T-helper 22 cell (primary cell): ENCODE measurements at places on chromosomes 1 and 21.

- no peak for DNase-seq
Observed at GRCh38 chr1:168121401-168122011, 15.2 kb downstream of the GPR161 start.

DNA sequence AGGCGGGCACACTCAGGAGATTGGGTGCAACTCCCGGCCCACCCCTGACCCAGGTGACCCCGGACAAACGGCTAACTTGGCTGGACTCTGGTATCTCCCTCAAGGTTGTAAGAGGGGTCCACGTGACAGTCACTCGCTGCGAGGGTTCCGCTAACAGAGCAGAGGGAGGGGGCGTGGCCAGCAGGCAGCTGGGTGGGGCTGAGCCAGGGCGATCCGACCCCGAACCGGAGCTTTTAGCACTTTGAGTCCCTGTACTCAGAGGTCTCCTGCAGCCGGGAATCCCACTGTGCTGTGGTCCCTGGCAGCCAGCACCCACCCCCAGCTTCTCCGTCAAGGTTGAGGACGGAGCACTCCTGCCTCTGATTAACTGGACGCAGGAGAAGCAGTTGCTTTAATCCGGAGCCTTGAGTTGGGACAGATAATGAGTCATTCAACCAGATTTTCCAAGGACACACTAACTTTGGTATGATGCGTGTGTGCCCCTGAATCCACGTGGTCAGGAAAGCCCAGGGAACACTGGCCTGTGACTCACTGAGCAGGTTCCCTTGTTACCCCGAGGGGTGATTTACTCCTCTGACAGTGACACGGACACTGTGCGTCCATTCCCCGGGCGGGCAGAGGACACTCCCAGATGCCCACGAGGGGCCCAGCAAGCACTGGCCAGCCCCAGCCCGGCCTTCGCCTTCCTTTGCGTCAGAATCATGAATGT, 16.8 kb downstream of the TRPM2 start:
- DNase-seq = no peak

GRCh38 chr1:21322681-21323016, 32.4 kb upstream of the ECE1 start:
- DNase-seq = no peak

DNA sequence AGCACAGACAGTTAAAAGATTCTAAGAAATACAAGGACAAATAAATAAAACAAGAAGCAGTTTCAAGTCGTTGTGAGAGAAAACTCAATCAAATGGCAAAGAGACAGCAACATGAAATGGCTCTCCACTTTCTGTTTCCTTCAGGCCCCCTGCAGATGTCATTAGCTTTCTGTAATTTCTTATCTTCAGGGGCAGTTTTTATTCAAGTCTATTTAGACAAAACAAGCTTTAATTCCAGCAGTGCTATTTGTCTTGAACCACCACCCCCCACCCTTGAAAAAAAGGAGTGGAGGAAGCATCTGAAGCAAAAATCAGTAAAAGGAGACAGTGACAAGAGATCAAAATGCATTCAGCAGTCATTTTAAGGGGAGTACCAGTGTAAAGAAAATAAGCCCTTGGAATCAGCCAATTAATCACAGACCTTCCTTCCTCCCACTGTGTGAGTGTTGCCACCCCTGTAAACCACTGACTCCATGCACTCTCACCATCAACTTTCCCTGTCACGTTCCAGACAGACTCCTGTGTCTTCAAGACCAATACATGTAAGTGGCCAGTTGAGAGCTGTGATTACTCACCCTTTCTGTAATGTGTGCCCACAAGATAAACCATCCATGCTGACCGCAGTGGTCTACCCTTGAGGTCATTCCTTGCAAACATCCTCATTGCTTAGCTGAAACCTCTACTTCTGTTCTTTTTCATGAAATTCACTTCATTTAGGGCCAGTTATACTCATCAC, 136.1 kb upstream of the HOOK1 start:
- DNase-seq = no peak

- no peak for DNase-seq
Observed at GRCh38 chr1:186476264-186477040, 15.5 kb upstream of the PDC start.

GRCh38 chr21:19603011-19603593, 1199.5 kb upstream of the TMPRSS15 start:
- DNase-seq = no peak

DNA sequence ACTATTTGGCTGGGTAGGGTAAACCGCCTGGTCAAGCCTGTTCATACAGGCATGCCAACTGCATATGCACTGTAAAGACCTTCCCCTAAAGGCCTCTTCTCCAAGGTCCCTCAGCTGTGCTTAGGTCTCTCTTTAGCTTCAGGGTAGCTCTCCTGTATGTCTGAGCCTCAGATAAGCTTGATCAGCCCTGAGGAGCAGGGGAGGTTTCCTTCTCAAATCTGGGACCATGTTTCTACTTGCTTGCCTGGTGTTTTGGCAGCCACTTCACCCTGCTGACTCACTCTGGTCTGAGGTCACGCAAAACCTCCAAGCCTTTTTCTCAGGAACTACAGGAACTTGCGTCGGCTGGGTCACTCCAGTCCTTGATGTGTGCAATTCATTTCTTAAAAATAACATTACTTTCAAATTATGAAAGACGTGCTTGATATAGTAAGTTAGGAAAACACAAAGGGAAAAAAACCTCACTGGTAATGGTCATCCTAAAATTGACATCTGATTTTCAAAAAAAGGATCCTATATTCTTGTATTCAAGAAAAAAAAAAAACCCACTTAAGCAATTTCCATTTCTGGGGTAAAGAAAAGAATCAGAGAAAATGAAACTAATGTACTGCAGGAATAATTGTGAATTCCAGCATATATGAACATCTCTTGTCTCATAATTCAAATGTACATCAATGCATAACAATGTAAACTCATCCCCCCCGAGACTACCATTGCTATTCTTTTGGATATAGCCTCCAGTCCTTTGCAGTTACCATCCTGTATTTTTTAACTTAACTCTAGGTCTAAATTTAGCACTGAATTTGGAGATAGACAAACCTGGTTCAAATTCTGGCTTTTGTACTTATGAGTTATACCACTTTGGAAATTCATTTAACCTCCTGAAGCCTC, 24.8 kb upstream of the RNF19B start:
- no peak for DNase-seq

GRCh38 chr1:199297887-199298286, 659.0 kb downstream of the PTPRC start:
- DNase-seq = no peak

- DNase-seq = no peak
Observed at GRCh38 chr1:152020849-152021248, 16.0 kb downstream of the S100A11 start.

DNA sequence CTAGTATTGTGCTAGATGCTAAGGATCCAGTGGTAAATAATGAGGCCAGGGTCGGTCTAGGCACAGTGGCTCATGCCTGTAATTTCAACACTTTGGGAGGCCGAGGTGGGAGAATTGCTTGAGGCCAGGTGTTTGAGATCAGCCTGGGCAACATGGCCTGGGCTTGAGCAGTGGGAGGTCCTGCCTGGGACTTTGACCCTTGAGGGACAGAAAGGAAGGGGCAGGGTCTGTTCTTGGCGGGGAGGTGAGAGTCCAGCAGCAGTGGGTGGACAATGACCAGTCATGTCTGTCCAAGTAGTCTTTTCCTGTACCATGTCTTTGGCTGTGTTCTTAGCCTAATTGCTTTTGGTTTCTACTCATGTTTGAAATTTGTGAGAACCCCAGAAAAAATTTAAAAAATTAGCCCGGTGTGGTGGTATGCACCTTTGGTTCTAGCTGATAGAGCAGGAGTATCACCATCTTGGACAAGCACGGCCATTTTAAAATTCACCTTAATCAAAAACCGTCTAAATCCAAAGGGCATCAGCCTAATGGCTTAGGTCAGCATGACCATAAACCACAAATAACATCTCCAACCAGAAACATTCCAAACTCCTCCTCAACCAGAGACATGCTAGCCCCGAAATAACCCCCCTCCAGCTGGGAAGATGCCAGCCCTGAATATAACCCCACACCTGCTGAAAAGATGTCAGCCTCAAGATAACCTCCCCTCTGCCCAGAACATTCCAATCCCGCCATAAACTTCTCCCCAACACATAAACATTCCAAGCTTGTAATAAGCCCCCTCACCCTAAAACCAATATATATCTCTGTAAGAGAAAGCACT, 6.8 kb upstream of the AK2 start:
- DNase-seq = no peak

- DNase-seq = no peak
Observed at GRCh38 chr1:208235982-208236761, 8.0 kb downstream of the PLXNA2 start.

DNA sequence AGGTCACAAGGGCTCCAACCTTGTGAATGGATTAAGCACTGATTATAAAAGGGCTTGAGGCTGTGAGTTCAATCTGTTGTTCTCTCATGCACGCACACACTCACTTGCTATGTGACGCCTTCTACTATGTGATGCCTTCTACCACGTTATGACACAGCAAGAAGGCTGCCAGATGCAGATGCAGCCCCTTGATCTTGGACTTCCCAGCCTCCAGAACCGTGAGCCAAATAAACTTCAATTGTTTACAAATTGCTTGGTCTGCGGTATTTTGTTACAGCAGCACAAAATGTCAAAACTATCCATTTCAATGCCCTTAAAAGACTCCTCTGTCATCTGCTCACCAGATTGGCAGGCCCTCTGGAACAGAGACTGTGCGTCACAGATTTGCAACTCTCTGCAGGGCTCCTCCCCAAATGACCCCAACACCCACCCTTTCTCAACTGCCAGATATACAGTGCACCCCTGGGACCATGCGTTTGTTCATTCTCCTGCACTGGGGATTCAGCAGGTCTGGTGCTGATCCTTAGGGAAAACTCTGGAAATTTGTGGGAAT, 47.8 kb upstream of the KANK4 start:
- DNase-seq = no peak

DNA sequence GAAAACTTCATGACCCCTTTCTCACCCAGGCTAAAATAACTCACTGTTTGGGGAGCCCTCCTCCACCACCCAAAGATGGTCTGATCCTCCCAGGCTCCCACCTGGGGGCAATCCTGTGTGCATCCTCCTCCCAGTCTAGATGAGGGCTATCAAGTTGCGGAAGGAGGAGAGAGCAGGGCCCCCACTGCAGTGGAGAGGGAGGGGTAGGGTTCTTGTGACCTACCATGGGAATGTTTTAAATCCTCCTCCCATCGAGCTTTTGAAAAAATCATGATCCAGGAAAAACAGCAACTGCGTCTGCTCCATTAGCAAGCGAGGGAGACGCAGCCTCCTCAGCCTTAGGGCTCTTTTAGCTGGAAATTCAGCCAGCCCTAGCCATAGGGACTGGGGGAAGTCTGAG, 80.0 kb downstream of the NAV1 start:
- DNase-seq = no peak

GRCh38 chr1:56819387-56819899, at the start of gene FYB2:
FYB2 (minus strand) TSS chr1:56819404; CDS start chr1:56819290, 114 bp downstream.
- DNase-seq = no peak

DNA sequence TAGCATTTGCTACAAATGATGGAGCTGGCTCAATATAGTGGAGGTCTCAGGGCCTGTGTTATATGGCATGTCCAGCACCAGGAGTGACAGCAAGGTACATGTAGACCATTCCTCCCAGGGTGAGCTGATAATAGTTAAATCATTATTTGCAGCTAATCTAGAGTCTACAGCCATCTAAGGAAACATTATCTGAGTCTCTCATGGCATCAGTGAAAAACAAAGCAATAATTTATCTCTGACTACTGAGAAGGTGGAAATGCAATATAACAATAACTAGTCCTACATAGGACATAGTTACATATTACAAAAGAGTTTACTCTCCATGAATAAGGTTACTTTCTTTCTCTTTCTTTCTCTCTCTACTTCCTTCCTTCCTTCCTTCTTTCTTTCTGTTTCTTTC, 143.4 kb upstream of the KCNK2 start:
- no peak for DNase-seq

- DNase-seq = no peak
Observed at GRCh38 chr1:56496821-56497772, 82.3 kb downstream of the PLPP3 start.

DNA sequence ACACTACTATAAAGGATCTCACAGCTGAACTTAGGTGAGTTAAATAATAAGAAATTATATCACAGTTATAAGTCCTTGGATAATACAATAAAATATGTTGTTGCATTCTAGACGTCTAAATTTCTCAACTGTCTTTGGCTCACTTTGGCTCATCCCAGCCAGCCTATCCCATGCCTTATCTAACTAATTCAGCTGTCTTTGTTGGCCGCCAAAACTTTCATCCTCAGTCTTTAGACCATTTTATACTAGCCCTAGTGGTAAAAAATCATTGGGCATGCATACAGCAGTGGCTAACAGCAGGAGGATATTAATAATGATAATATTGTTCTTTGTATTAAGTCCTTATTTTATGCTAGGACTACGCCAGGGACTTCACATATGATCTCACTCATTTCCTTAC, 59.3 kb downstream of the CCDC18 start:
- DNase-seq = no peak

DNA sequence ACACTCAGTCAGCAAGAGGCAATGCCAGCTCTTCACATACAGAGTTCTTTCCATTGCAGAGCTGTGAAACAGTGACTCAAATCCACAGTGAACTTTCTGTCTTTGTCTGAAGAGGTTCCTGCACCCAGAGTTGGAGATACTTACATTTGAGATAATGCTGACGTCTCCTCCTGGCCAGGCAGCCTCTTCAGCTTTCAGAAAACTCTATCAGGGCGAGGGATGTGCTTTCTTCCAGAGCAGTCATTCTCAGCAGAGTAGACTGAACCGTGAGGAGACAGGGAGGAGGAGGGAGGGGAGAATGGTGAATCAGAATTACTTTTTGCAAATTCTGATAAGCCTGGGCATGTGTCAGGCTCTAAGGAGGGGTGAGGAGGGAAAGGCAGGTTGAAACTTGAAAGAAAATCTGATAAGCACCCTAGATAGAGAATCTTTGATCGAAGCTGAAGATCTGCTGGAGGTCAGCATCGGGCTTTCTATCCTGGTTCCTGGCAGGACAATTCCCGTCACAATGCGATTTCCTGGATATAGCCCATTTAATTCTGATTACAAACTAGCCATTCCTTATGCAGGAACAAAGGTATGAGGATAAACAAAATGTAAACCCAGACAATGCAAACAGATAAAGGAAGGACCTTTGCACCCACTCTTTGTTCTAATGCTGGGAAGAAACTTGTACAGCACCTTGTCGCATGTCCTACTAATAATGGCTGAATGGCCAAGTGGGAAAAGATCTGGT, 18.9 kb upstream of the NID1 start:
- no peak for DNase-seq

- no peak for DNase-seq
Observed at GRCh38 chr1:8847990-8848389, 30.5 kb downstream of the ENO1 start.

- DNase-seq = no peak
Observed at GRCh38 chr1:182786223-182786994, 3.2 kb upstream of the NPL start.

GRCh38 chr21:38797470-38797869, 8.3 kb upstream of the ETS2 start:
- no peak for DNase-seq

DNA sequence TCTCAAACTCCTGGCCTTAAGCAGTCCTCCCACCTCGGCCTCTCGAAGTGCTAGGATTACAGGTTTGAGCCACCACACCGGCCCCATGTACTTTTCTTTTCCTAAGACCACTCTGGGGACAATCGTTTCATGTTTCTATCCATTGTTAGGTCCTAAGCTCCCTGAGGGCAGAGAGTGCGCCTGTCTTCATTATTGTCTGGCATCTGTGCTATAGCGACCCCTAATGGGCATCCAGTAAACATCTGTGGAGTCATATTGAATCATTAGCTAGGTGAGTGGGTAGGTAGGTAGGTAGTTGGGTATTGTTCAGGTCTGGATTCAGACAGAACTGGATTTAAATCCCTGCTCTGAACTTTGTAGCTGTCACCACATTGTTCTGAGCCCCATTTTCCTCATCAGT, 66.1 kb downstream of the TMEM53 start:
- DNase-seq = no peak
